ENCODE measurements at places on chromosomes 5 and 9. TPM values are rescaled to one million over a fixed set of nuclear protein-coding genes. Genes with fewer than 3 reads are reported as not detected.

CD14 gene
- total RNA-seq: not detected

NNT gene
- 76.1 TPM for total RNA-seq

LURAP1L gene
- 3.2 TPM for total RNA-seq

TMEM245 gene
- total RNA-seq: 56.8 TPM

SYNPO gene
- total RNA-seq: 5.6 TPM

PLPP7 gene
- total RNA-seq: 3.4 TPM

NTRK2 gene
- total RNA-seq: 1.1 TPM

SLC27A6 gene
- not detected for total RNA-seq

MARCHF11 gene
- total RNA-seq: 0.30 TPM

ACOT12 gene
- total RNA-seq: not detected

CAMLG gene
- total RNA-seq: 25.4 TPM

TNC gene
- total RNA-seq: 151 TPM

WWC1 gene
- total RNA-seq: 6.1 TPM

CNTNAP3B gene
- 0.62 TPM for total RNA-seq

CDH10 gene
- total RNA-seq: not detected

CAVIN4 gene
- total RNA-seq: 0.37 TPM

RGMB gene
- 29.9 TPM for total RNA-seq

ANKDD1B gene
- not detected for total RNA-seq

SMU1 gene
- 30.6 TPM for total RNA-seq

MYOZ3 gene
- total RNA-seq: 0.34 TPM

SPINK6 gene
- not detected for total RNA-seq

DNLZ gene
- total RNA-seq: 35.9 TPM

NUTM2F gene
- total RNA-seq: not detected

KCNMB1 gene
- 0.15 TPM for total RNA-seq

AIF1L gene
- 1.4 TPM for total RNA-seq

TJP2 gene
- total RNA-seq: 73.7 TPM

BTNL9 gene
- not detected for total RNA-seq

LCN9 gene
- total RNA-seq: not detected

OR13C5 gene
- not detected for total RNA-seq

FBXL7 gene
- total RNA-seq: 12.5 TPM

PCDHA3 gene
- total RNA-seq: not detected

PFN3 gene
- not detected for total RNA-seq

PSMB7 gene
- 692 TPM for total RNA-seq
